ENCODE measurements at places on chromosomes 13 and 19. TPM values are rescaled to one million over a fixed set of nuclear protein-coding genes. Genes with fewer than 3 reads are reported as not detected.

DNA sequence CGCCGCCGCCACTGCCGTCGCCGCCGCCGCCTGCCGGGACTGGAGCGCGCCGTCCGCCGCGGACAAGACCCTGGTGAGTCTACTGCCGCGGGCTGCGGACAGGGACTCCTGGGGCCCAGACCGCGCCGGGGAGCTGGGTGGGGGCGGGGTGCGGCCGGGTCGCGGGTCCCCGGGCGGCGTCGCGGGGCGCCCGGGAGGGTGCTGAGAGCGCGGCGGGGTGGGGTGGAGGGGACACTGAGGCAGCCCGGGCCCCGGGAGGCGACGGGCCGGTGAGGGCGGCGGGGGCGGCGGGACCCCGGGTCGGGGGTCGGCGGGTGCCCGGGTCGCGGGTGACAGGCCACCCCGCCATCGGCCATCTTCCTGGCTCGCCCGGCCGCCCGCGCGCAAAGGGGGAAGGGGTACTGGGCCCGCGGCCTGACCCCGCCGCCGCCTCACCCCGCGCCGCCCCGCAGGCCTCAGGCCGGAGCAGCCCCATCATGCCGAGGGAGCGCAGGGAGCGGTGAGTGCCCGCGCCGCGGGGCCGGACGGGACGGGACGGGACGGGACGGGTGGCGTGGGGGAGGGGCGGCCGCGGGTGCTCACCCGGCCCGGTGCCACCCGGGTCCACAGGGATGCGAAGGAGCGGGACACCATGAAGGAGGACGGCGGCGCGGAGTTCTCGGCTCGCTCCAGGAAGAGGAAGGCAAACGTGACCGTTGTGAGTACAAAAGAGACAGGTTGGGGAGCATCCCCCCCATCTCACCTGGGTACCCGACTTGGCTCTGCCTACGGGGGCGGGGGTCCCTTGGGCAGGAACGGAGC is 489 bp downstream of the CCNE1 start:
- peak overlapping the region; percentile 51 for H3K4me3 ChIP-seq
- peak; percentile 41 for DNase-seq
- H3K36me3 ChIP-seq = no peaks in the 10 kb centered on the region
- H3K27ac ChIP-seq = no peak overlapping the region

Gene RFPL4A
- total RNA-seq = 0.34 TPM

DNA sequence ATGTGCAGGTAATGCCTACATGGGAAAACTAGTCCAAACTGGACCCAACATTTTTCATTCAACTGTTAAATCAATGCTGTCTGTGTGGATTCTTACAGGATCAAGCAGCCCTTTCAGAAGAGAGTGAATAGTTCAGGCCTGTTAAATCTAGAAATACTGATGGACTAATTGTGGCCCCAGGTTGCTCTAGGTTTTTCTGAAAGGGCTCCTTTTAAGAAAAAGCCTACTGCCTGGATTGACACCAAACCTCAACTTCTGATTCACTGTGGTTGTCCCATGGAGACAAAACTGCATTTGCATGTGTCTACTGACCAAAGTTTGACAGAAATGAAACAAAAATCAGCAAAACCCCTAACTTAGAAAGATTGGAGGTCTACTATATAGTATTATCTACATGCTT is 437.0 kb downstream of the KLF12 start:
- H3K4me3 ChIP-seq = no peak overlapping the region
- DNase-seq = no peak
- no peak overlapping the region for H3K27ac ChIP-seq
- H3K4me1 ChIP-seq = no peaks in the 10 kb centered on the region
- H3K27me3 ChIP-seq = no peaks in the 10 kb centered on the region
- peaks cover 17% of the 10 kb centered on the region for H3K36me3 ChIP-seq

GRCh38 chr13:43787997-43788396 is 1.2 kb upstream of the ENOX1 start:
- no peaks in the 10 kb centered on the region for H3K4me1 ChIP-seq
- H3K27ac ChIP-seq = no peak overlapping the region

DNA sequence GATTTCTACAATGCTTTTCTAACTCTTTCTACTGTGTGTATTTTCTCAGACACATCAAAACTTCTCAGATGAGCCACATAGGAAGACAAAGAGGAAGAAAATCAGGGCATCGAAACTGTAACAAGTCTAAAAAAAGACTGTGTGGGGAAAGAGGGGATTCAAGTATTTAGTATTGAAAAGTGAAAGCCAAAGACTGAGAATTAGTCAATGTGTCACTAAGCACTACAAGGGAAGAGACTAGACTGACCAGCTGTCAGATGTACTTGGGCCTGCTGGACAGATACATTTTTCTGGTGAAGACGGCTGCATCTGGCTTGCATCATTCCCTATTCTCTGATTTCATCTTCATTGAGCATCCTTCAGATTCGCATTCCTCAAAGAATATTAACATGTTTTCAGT is 25.4 kb downstream of the COMMD6 start:
- no peak overlapping the region for H3K27ac ChIP-seq
- no peaks in the 10 kb centered on the region for H3K27me3 ChIP-seq
- H3K4me1 ChIP-seq = no peaks in the 10 kb centered on the region
- no peaks in the 10 kb centered on the region for H3K36me3 ChIP-seq
- DNase-seq = no peak

DNA sequence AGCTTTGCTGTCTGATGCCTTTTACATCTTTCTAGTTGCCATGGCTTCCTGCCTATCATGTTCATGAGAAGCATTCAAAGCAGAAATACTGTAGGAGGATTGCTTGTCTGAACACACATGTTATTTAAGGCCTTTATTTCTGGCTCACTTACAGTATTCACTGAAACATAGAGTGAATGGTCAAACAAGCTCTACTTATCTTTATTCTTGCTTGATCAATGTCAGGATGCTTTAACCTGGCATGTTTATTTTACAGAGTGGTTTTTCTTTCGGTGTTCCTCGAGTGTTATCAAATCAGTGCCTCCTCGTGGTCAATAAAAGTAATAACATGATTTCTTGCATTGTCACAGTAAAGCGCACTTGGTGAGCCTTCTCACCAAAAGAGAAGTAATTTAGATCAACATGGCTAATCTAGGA is 73.5 kb upstream of the PCDH17 start:
- no peaks in the 10 kb centered on the region for H3K36me3 ChIP-seq
- no peak overlapping the region for H3K4me3 ChIP-seq
- H3K4me1 ChIP-seq = no peaks in the 10 kb centered on the region
- DNase-seq = no peak

GRCh38 chr19:15249972-15250639 is 17.9 kb upstream of the EPHX3 start:
- H3K27ac ChIP-seq = peak overlapping the region; percentile 52
- no peak for DNase-seq
- peaks cover 59% of the 10 kb centered on the region for H3K36me3 ChIP-seq
- no peaks in the 10 kb centered on the region for H3K27me3 ChIP-seq
- H3K4me1 ChIP-seq = peaks cover 30% of the 10 kb centered on the region

Gene GDF15
- total RNA-seq = 88.6 TPM

DNA sequence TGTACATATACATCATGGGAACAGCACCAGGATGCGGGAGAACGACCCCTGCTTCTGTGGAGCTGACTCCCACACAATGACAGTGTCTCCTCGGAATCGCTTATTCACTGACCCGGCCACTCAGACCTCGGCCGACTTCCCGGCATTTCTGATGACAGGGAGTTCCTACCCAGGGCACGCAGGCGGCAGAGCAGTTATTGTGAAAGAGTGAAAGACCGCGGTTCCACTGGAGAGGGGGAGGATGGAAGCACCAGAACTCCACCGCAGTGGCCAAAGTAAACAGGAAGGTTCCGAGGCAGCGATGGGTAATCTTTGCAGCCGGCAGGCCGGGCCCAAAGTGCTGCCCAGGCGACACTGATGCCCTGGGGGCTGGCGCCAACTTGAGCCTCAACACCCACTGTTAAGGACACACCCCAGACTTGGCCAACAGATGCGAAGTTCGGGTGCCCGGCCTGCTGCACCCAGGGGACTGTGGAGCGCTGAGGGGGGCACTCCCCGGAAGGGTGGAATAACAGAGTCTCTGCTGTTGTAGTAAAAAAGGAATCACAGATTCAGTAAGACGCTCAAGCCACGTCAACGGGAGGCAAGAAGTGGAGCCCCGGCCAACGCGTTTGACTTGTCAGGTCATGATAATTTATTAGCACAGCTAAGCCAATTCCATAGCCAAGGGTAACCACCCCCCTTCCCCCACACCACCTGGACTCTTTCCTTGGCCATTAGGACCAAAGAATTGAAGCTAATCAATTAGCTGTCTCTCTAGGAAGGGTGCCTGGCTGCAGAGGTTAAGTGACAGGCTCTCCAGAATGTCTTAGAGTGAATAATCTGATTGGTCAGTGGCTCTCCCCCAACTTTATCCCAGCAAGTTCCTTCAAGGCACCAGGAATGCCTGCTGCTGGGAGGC is 5.8 kb downstream of the MLLT1 start:
- peak overlapping the region; percentile 25 for H3K4me3 ChIP-seq
- no peaks in the 10 kb centered on the region for H3K36me3 ChIP-seq
- no peaks in the 10 kb centered on the region for H3K27me3 ChIP-seq
- H3K4me1 ChIP-seq = no peaks in the 10 kb centered on the region

Gene ZNF304
- 2.6 TPM for total RNA-seq

Gene BRCA2
- 0.75 TPM for total RNA-seq

- H3K27me3 ChIP-seq = no peaks in the 10 kb centered on the region
- H3K36me3 ChIP-seq = peaks cover 19% of the 10 kb centered on the region
- no peak for DNase-seq
- no peak overlapping the region for H3K27ac ChIP-seq
Observed at GRCh38 chr13:102825400-102825799, 20.4 kb upstream of the ERCC5 start.

Gene TSHZ3
- 1.6 TPM for total RNA-seq

DNA sequence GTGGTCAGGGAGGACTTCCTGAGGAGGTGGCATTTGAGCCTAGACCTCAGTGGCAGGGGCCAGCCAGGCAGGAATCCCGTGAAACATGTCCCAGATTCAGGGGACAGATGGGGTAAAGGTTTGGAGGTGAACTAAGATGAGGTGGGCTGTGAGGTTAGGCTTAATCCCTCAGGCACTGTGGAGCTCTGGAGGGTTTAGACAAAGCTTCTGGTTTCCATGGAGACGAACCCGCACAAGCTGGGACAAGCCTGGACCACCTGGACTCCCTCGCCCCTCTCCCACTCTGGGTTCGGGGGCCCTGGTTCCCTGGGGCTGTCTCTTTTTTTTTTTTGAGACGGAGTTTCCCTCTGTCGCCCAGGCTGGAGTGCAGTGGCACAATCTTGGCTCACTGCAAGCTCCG is 15.7 kb downstream of the TJP3 start:
- H3K36me3 ChIP-seq = no peaks in the 10 kb centered on the region
- H3K27ac ChIP-seq = no peak overlapping the region
- DNase-seq = no peak
- H3K4me1 ChIP-seq = peaks cover 3% of the 10 kb centered on the region

DNA sequence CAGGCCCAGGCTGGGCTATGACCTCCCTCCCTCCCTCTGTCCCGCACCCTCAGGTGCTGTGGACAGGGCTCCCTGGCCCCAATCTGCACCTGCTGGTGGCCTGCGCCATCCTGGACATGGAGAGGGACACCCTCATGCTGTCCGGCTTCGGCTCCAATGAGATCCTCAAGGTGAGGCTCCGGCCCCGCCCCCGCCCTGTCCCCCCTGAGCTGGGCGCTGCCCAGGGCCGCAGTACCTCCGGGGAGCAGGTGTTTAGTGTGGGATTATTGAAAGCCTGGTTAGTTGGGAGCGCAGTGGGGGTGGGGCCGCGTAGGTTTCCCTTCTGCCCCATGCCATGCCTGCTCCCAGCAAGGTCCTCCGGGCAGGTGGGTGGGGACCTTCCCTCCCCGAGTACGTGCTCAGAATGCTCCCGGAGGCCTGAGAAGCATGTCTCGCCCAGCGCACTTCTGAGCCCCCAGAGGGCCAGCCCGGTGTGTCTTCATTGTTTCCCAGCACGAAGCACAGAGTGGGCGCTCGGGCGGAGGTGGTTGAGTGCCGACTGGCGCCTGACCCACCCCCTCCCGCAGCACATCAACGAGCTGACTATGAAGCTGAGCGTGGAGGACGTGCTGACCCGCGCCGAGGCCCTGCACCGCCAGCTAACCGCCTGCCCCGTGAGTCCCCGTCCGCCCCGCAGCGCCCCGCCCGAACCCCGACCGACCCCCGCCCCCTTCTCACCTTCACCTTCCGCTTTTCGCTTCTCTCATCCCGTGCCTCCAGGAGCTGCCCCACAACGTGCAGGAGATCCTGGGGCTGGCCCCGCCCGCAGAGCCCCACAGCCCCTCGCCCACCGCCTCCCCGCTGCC is 8.8 kb downstream of the IL4I1 start:
- H3K27ac ChIP-seq = no peak overlapping the region
- peaks cover 7% of the 10 kb centered on the region for H3K4me1 ChIP-seq
- DNase-seq = no peak
- H3K4me3 ChIP-seq = no peak overlapping the region
- H3K36me3 ChIP-seq = peaks cover 22% of the 10 kb centered on the region
- H3K27me3 ChIP-seq = no peaks in the 10 kb centered on the region

Gene ZNF600
- total RNA-seq = 4.3 TPM

DNA sequence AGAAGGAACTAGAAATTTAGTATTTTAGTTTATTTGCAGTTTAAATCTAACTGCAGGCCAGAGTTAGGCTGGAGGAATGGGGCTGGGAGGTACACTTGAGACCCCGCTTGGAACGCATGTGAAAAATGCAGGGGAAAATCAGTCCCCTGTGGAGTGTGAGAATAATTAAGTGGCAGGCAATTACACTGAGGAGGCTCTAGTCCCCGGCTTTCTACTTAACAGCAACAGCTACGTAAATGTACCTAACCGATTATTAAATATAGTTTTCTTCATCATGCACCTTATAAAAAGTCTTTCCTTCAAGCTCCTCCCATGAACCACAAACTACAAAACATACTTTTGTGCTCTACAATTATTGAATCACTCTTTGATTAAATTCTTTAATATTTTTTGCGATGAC is 804 bp downstream of the ZNF708 start:
- peak overlapping the region; percentile 85 for H3K27ac ChIP-seq
- peak overlapping the region; percentile 75 for H3K4me3 ChIP-seq
- DNase-seq = no peak
- no peaks in the 10 kb centered on the region for H3K27me3 ChIP-seq

DNA sequence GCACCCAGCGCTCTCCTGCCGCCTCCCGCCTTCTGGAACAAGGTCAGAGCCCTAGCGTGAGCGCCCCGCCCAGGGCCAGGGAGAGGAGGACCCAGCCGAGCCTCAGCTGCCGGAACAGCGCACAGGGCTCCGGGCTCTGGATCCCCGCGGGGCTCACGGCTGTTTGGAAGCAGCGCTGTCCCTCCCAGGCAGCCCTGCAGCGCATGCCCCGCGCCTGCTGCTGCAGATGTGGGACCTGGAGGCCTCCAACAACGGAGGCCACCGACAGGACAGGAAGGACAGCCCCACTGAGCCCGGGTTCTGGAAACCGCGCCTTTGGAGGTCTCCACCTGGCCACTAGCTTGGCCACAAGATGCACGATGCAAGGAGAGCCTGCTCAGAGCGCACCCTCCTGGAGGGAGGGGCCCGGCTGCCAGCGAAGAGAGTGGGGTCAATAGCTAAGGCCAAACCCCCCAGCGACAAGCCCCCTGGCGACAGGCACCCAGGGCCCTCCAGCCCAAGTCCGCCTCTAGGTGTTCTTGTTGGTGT is 12.6 kb downstream of the ZSCAN18 start:
- H3K27me3 ChIP-seq = no peaks in the 10 kb centered on the region
- no peaks in the 10 kb centered on the region for H3K36me3 ChIP-seq
- H3K4me3 ChIP-seq = no peak overlapping the region
- DNase-seq = no peak
- no peak overlapping the region for H3K27ac ChIP-seq

Gene ZNF558
- total RNA-seq = 9.6 TPM

- no peak overlapping the region for H3K27ac ChIP-seq
- H3K36me3 ChIP-seq = peaks cover 6% of the 10 kb centered on the region
- peaks cover 33% of the 10 kb centered on the region for H3K4me1 ChIP-seq
- no peak for DNase-seq
Observed at GRCh38 chr19:576768-577438, 4.5 kb downstream of the BSG start.

- no peak for DNase-seq
- no peak overlapping the region for H3K4me3 ChIP-seq
- no peak overlapping the region for H3K27ac ChIP-seq
Observed at GRCh38 chr13:80126389-80127068, 214.4 kb downstream of the SPRY2 start.

Gene FLT1
- total RNA-seq = 25.4 TPM

All from right lobe of liver (tissue), 6 donors.